Thoracic aorta (tissue), 2 donors: ENCODE measurements at places on chromosomes 4 and X. TPM values are rescaled to one million over a fixed set of nuclear protein-coding genes. Genes with fewer than 3 reads are reported as not detected.
A peak's percentile ranks its signal among the peaks of the same experiment; 100 is the strongest.

DNA sequence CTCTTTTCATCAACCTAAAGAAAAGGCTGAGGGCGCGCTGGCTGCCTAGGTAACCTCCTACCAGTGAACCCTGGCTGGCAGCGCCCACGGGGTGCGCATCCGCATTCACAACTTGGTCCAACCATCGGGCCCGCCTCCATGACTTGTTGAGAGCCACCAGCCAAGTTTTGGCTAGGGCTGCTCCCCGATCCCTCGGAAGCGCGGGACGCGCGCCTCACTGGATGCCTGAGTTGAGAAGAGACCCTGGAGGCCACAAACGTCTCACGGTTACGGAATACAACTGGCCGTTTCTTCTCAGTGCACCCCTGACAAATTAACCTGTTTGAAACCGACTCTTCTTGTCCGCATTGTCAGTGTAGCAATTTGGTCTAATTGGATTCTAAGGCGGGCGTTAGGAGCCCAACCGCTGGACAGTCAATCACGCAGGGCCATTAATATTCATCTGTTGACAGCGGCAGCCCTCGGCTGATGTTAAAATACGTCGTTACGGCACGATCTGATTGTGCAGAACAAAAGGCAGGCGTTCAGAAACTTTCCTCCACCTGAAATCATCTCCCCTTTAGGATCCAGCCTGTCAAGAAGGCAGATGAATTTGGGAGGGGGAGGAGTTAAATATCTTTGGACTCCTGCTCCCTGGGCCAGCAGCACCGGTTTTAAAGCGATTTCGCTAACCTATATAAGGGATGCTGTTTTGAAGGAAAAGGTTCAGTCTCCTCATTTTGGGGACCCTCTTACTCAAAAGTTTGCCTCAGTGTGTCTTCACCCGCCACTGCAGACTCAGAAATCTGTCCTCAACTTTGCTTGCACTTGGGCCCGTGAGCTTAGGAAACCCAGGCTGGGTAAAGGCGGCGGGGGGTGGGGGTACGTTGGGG lies 1.2 kb downstream of the GPC3 start:
- H3K36me3 ChIP-seq: no peaks in the 10 kb centered on the region
- H3K4me1 ChIP-seq: no peaks in the 10 kb centered on the region
- H3K27me3 ChIP-seq: no peaks in the 10 kb centered on the region
- H3K27ac ChIP-seq: no peak overlapping the region
- DNase-seq: no peak
- H3K4me3 ChIP-seq: no peak overlapping the region

DNA sequence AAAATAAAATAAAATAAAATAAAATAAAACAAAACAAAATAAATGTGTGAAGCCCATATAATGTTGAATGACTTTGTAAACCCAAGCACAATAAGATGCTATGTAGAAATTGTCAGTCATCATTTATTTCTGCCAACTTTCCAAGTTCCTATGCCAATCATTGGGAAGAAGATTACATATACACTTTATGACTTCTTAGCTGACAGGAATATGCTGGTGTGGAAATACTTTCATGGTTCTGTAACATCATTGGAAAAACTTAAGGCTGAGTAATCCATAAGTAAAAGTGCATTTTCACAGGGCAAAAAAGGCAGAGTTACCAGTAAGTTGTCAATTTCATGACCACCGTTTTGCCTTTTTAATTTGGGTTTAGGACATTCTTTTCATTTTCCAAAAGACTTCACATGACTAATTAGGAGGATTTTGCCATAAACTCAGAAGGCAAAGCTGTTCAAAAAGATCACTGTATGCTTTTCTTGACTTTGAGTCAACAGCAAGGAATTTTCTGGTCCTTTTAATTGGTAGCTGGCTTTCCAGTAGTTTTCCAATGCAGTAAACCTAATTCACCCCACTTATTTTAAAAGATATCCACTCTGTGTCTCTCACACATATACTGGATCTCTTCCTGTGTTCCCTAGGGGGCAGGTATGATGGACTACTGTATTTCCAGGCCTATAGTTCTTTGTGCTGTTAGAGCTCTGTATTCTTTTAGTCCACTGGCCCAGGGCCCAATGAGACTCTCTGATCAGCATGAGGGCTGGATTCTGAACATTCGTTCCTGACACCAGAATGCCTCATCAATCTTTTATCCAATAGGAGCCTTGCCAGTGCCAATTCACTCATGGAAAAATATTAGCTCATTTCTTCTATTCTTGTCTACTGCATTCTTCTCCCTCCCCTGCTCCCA lies 26.2 kb upstream of the SCRG1 start:
- no peaks in the 10 kb centered on the region for H3K36me3 ChIP-seq
- H3K4me3 ChIP-seq: peak overlapping the region; percentile 15
- no peaks in the 10 kb centered on the region for H3K27me3 ChIP-seq

The CCNA2 gene
- 2.5 TPM for total RNA-seq

DNA sequence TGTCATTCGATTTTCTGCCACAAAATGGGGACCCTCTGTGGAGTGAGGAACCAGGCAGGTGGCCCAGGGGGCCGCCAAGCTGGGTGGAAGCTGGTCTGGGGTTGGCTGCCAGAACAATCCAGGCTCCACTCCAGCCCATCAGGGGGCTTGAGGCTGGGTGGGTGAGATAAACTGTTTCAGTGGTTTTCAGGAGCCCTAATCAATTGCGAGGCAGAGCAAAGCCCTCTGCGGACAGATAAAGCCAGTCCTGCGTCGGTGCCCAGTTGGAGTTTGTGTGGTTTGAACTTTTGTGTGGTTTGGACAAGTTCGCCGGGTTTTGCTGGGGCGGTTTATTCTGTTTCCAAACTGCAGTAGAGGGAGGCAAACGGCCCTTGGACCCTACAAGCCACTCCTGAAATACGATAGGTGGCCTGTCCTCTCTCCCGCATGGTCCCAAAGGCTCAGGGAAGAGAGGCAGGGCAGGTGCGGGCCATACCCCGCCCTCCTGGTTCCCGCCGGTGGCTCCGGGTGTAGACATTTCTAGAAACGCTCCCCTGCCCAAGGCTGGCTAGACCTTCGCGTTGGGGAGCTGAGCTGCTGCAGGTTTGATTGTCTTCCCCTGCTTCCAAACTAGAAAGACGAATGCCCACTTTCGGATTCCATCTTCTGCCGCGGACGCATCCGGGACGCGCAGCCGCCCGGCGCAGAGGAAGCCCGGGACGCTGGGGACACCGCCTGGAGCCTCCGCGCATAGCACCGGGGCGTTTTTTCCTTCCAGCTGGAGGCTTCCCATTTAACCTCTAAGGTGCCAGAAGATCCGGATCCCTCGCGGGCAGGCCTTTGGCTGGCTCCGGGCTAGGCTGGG lies 169.0 kb upstream of the BCOR start:
- peak overlapping the region; percentile 69 for H3K4me3 ChIP-seq
- no peak for DNase-seq
- peaks cover 23% of the 10 kb centered on the region for H3K4me1 ChIP-seq
- no peaks in the 10 kb centered on the region for H3K36me3 ChIP-seq

The TMSB15C gene
- 4.3 TPM for total RNA-seq

The ANK2 gene
- 21.3 TPM for total RNA-seq

- no peak for DNase-seq
- H3K27me3 ChIP-seq: no peaks in the 10 kb centered on the region
- H3K27ac ChIP-seq: no peak overlapping the region
- no peak overlapping the region for H3K4me3 ChIP-seq
Observed at GRCh38 chrX:69155786-69156520, 9.3 kb downstream of the PJA1 start.

- no peaks in the 10 kb centered on the region for H3K27me3 ChIP-seq
- peaks cover 24% of the 10 kb centered on the region for H3K36me3 ChIP-seq
Observed at GRCh38 chr4:54277691-54278090, 48.6 kb downstream of the PDGFRA start.

DNA sequence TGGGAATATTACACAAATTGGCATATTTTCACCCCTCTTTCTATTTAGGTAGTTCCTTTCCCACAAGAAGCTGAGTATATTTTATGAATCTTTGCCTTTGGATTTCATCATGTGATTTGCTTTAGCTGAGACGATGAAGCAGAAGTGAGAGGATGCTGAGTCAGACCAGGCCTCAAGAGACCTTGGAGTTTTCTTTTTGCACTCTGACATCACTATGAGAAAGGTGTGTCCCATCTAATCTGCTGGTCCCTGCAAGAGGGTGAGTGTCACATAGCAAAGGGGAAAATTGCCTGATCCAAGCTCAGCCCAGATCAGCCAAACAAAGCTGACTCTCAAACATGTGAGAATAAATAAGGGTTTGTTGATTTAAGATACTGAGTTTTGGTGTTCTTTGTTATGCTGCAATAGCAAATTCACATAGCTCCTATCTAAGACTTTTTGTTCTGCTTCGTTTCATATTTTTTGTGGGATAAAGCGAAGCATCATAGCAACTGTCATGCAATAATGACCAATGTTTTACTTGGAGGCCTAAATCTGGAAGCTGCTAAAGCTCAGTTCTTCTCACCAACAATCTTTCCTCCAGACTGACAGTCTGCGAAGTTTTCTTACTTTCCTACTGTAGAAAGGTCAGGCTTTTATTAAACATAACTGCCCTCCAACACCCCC lies 176.9 kb downstream of the PDHA2 start:
- no peaks in the 10 kb centered on the region for H3K36me3 ChIP-seq
- H3K4me3 ChIP-seq: no peak overlapping the region
- no peak for DNase-seq
- H3K27ac ChIP-seq: no peak overlapping the region

The TEX13D gene
- total RNA-seq: not detected

DNA sequence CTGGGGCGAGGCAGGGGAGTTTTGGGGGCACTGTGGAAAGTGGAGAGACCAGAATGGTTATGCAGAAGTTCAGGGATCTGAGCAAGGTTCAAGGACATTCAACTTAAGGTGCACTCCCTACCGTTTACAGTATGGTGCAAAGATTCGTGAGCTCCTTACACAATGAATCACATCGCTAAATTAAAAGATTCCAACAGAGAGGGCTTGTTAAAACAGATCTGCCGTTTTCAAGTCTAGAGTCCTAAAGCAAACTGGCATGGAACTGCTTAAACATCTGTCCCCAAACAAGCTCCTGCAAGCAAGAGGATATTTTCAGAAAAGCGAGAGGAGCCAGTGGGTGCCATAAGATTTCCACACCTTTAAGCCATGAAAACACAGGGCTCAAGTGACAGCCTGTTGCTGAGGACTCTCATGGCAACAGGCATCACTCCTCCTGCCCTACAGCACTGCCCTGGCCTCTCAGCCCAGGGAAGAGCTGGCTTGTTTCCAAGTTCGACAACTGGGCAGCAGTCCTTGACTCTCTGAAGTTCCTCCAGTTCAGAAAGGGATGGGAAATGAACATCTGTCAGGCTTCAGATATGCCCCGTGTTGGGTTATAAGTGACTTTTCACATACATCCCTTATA lies 10.0 kb downstream of the FAM184B start:
- no peak overlapping the region for H3K27ac ChIP-seq
- no peaks in the 10 kb centered on the region for H3K4me1 ChIP-seq
- H3K36me3 ChIP-seq: no peaks in the 10 kb centered on the region
- H3K4me3 ChIP-seq: no peak overlapping the region
- no peak for DNase-seq

DNA sequence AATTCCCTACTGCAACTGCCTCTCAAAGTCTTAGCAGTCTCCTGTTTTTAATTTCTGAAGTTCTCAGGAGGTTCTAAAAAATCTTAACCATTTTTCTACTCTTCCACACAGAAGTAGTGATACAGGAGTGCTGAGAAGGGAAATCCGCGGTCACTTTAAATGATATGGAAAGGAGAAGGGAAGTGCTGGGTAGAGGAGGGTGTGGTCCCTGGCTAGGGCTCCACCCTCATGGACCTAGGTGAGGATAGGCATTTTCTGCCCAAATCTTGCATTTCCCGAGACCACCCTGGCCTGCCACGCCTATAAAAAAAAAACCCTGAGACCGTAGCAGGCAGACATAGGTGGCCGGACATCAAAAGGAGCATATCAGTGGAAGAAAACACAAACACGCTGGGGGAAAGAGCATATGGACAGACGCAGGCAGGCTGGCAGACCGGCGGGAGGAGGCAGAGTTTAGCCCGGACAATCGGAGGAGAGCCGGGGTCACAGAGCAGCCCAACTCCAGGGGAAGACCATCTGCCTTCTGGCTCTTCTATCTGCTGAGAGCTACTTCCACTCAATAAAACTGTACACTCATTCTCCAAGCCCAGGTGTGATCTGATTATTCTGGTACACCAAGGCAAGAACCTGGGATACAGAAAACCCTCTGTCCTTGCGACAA lies 85.7 kb downstream of the POU3F4 start:
- H3K27me3 ChIP-seq: no peaks in the 10 kb centered on the region
- H3K36me3 ChIP-seq: no peaks in the 10 kb centered on the region
- DNase-seq: no peak
- H3K4me3 ChIP-seq: no peak overlapping the region

The LEF1 gene
- total RNA-seq: 3.2 TPM

GRCh38 chr4:67092351-67092750 lies 453.0 kb downstream of the CENPC start:
- no peak for DNase-seq
- no peak overlapping the region for H3K27ac ChIP-seq
- H3K4me3 ChIP-seq: no peak overlapping the region
- no peaks in the 10 kb centered on the region for H3K4me1 ChIP-seq
- H3K27me3 ChIP-seq: no peaks in the 10 kb centered on the region

- no peak overlapping the region for H3K27ac ChIP-seq
- DNase-seq: no peak
- H3K27me3 ChIP-seq: no peaks in the 10 kb centered on the region
- H3K36me3 ChIP-seq: no peaks in the 10 kb centered on the region
Observed at GRCh38 chr4:109398928-109399327, 34.7 kb upstream of the SEC24B start.

The MAGEA1 gene
- total RNA-seq: not detected

DNA sequence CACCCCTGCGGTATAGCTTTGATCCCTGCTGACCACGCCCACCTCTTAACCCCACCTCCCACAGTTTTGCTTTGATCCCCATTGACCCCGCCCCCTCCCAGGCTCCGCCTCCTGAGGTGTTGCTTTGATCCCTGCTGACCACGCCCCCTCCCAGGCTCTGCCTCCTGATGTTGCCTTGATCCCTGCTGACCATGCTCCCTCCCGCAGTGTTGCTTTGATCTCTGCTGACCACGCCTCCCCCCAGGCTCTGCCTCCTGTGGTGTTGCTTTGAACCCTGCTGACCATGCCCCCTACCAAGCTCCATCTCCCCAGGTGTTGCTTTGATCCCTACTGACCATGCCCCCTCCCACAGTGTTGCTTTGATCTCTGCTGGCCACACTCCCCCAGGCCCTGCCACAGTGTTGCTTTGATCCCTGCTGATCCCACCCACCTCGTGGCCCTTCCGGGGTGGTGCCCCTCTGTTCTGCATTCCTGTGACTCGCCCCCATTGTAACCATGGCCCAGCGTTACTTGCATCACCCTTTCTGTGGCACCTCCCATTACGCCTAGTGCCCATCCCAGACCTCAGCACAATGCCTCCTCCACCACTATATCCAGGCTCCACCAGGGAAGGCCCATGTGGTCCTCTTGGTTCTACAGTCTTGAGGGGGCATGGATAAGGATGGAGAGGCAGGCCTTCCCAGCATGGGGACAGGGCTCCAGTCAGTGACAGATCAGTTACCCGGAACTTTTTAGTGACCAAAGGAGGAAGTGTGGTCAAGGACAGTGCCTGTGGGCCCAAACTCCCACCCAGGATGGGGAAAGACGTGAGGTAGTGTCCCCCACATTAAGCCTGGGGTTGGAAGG lies 70.8 kb downstream of the ADRA2C start:
- no peak overlapping the region for H3K27ac ChIP-seq
- H3K4me3 ChIP-seq: no peak overlapping the region
- H3K36me3 ChIP-seq: no peaks in the 10 kb centered on the region
- no peaks in the 10 kb centered on the region for H3K27me3 ChIP-seq
